ENCODE measurements at places on chromosomes 3 and 15.
A peak's percentile ranks its signal among the peaks of the same experiment; 100 is the strongest.

- DNase-seq, result no peak
Measured at GRCh38 chr3:197167549-197167948, 130.9 kb downstream of the DLG1 start.

DNA sequence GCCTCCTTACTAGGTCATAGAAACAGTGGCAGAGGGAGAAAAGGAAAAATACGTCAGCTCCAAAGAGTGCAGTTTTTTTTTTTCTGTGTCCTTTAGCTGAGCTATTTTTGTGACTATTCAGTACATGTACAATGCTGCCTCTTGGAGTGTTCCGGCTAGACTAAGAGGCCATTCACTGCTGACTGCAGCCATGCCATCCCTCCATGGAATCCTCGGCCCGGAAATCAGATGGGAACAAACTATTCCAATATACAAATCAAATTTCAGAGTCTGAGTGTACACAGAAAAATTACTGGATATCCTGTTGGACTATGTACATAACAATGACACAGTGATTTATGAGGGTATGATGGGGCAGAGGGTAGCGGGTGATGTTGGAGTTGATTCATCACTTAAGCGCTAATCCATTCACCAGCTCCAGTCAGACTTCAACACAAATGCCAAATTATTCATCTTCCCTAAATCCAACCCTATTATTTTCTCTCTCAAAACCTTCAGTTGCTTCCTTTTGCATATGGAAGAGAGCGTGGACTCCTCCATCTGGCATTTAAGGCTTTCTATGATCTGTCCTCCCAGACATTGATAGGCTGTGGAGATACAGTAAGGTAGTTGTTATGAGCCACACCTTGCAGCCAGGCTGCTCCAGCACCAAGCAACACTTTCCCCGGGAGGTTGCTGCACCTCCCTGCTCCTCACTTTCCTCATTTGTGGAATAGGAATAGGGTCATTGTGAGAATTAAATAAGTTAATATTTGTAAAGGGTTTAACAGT, 109.1 kb downstream of the LPP start:
- DNase-seq, result no peak

GRCh38 chr3:179898024-179898423, 138.7 kb downstream of the PEX5L start:
- peak; percentile 63 for DNase-seq

DNA sequence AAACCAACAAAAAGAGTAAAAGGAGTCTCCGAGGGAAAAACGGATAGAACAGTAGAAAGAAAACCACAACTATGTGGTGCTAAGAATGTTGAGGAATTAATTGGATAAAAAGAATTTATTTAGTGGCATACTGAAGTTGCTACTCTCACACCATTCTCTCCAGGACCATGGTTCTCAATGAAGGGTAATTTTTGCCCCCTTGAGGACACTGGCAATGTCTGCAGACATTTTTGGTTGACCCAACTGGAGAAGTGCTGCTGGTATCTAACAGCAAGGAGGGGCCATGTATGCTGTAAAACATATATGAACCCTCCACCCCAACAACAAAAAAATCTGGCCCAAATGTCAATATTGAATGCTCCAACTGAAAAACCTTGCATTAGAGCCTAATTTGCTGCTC, 85.9 kb upstream of the CSPG5 start:
- DNase-seq, result peak; percentile 50

GRCh38 chr3:99505200-99505599, 133.2 kb upstream of the COL8A1 start:
- DNase-seq, result no peak

- no peak for DNase-seq
Measured at GRCh38 chr15:32979710-32980109, 214.8 kb downstream of the FMN1 start.

DNA sequence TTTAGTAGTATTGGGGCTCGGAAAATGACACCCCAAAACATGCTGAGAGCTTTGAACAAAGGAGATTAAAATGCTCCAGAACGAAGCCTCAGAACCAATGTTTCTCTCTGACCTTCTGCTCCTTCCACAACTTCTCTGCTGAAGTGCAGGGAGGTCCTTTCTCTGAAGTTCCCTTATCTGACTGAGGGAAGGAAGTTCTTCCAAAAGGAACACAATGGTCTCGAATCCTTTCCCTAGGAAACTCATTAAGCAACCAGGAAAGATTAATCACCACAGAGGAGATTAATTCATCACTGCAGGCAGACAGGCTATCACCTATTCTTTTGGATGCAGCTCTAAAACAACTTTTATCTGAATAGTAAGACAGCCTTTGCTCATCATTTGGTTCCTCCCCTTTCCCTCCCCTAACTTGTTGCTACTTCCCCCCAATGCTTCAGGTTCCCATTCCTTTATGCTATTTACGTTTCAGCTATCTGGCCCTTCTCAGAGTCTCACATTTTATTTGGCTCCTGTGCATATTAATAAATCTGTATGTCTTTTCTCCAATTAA, 18.2 kb upstream of the WDR49 start:
- DNase-seq, result no peak

GRCh38 chr15:64596701-64597476, 136.5 kb downstream of the ZNF609 start:
- DNase-seq, result peak; percentile 70

GRCh38 chr15:60324706-60325438, 72.9 kb downstream of the ANXA2 start:
- no peak for DNase-seq

DNA sequence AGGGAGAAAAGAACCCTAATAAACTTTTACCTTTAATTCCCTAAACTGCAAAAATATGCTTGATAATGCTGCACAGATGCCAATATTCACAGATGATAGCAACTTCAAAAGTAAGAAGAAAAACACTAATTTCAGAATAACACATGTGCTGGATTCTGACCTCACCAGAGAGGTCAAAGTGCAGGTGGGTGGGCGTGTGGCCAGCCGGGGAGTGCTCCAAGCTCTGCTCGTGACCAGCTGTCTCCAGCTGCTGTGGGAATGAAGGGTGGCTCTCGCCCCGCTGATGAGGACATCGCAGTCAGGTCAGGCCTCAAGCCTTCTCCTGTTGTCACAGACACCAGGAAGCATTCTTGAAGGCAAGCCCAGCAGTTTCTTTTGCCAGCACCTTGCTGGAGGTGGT, 57.1 kb downstream of the ADAMTS17 start:
- no peak for DNase-seq

DNA sequence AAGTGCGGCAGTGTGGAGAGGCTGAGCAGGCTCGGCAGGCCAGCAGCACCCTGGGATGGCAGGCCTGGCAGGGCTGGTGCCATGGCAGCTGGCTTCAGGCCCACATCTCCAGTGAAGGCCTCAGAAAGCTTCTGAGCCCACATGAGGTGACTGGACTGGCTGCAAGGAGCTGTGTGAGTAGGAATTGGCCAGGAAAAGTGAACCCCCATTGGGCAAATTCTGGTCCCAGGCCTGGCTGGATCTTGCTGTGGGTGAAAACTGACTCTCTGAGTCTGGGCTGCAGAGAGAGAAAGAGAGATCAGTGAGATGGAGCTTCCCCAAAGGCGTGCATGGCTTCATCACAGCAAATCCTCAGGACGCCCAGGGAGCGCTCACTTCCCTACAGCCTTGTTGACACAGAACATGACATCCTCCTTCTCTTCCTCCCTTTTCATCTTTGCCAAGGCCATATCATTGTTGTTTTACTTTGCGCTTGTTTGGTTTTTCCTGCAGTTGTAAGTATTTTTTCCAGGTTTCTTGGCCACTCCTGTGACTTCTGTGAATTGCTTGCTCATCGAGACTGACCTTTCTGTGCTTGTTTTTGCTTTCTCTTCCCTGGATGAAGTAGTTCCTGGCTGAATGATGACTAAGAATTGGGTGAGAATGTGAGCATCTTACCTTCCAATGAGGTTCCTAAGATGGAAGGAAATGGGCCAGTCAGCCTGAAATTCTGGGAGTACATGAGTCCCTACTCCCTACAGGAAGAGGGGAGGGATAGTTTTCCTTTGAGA, 299.1 kb downstream of the TLE3 start:
- no peak for DNase-seq

DNA sequence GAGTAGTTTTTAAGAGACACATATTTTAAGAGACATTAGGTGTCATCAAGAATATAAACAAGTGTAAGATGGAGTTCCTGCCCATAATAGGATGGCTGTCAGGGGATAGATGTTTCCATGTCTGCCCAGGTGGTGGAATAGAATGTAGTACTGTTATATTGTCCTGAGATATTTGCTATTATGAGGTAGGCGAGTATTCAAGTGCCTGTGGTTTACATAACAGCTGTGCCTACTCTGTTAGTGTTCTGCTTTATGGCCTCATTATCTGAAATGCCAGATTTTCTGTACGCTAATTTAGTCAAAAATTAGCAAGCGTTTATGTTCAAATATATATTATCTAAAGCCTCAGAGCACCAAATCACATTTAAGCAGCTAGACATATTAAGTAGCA, 360.2 kb upstream of the ROPN1 start:
- DNase-seq, result no peak

- DNase-seq, result no peak
Measured at GRCh38 chr3:124552224-124552623, 178.0 kb upstream of the UMPS start.

- DNase-seq, result no peak
Measured at GRCh38 chr3:78343221-78343620, 1303.3 kb downstream of the ROBO2 start.

DNA sequence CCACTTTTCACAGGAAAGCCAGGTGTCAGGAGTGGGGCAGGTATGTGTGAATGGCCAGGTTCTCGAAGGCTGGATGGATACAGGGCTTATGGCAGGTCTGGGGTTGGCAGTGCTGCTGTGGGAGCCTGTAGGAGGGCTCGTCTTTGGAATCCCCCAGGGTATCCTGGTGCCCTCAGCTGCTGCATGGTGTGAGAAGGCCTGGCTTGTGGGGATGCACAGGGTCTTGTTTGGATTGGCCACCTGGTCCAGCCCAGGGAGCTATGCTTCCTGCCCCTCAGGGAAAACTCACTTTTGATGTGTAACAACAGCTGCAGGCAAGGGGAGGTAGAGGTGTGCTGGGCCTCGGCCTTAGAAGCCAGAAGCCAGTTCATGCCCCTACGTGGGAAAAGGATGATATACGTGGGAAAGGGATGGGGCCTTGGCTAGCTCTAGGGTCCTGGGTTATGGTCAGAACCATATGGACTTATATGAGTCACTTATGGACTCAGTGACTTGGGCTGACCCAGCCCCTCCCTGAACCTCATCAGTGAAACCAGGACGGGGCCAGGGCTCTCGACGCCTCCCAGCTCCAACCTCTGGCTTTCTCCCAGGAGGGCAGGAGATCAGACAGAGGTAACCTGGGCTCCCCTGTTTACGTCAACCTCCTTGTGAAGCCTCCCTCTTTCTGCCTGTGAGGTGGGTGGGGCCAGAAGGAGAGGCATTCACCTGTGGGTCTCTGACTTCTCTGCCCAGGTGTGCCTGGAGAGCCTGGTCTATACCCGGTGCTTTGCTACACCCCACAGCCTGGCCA, 37.8 kb upstream of the CSPG4 start:
- no peak for DNase-seq

DNA sequence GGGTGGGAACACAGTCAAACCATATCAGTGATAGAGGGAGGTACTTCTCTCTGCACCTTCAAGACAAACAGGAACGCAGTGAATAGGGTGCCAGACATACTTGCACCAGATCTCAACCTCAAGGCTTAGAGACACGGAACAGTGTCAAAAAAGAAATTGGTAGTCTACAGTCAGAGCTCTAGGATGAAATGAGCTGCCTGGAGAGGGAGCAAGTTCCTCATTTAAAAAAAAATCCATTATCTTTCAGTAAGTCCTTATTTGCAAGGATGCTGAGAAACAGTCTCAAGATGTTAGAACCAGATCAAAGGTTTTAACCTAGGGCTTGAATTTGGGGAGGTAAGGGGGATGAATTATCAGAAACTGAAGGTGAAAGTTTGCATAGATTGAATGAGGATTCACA, 20.2 kb upstream of the LMCD1 start:
- no peak for DNase-seq

GRCh38 chr3:120059081-120059864, 35.0 kb downstream of the GSK3B start:
- DNase-seq, result no peak

DNA sequence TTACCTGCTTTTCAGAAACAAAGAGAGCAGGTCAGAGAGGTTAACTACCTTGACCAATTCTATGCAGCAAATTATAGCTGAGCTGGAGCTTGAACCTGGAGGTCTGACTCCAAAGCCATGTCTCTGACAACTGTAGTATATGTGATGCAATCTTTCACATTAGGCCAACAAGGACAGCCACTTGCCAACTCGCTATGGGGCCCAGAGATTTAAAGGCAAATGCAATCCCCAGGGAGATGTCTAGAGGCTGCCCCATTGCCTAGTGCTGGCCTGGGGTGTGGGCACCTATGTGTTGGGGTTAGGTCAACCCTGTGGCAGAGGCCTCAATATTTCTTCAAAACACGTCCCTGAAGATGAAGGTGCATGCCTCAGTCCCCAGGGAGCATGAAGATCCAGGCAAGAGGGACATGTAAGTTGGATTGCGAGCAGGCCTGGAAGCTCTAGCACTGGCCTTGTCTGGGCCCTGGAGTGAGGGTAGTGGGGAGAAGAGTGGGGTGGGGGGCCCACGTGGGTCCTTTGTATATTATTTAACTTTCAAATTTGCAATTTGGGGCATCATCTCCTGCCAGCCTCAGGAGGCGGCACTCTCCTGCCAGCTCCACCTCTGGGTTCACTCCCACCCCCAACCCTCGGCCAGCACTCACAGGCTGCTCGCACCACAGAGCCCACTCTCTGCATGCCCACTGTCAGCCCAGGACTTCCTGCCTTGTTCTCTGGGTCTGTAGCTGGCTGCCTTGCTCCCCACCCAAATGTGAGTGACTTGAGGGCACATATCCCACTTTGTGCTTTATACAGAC, 64.3 kb downstream of the SLC12A8 start:
- DNase-seq, result no peak

- DNase-seq, result no peak
Measured at GRCh38 chr3:112583105-112583504, 21.3 kb downstream of the SLC35A5 start.

DNA sequence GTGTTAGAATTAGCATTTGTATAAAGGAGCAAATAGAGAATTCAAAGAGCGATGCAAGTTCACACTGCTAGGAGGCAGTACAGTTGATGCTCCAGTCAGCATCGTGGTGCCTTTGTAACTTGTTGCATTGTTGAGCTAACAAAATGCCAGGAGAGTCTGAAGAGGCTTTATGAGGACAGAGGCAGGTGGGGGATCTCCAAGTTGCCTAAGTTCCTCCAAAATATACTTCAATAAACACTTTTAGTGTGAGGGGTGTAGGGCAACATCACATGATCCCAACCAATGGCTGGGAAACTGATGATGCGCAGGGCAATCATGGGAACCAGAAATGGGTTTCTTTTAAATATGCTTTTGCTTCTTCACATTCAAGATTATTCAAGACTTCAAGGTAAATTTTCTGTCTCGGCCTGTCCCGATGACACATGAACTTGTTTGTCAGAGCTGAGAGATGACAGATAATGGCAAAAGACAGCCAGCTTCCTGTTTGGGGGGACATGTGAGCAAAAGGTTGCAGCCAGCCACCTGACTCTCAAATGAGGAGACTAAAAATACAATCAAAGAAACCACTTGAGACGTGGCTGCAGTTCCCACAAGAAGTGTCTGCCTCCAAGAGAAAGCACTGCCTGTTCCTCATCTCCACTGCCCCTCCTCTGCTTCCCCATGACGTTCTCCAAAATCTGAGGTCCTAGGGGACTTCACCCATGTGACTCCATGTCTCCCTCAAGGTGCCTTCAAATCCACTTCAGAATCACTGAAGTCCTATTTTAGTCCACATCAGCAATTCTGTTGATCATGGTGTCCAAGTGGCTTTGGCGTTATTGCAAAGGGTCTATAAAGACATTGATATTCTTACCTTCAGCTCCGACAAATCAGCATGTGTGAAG, 39.3 kb downstream of the KLHL6 start:
- no peak for DNase-seq

GRCh38 chr3:45487508-45487907, 99.1 kb downstream of the LARS2 start:
- DNase-seq, result no peak
